ENCODE measurements at places on chromosomes 2 and 18.

GRCh38 chr2:75403991-75404428, 156.7 kb downstream of the EVA1A start:
- DNase-seq, result peak; percentile 74

DNA sequence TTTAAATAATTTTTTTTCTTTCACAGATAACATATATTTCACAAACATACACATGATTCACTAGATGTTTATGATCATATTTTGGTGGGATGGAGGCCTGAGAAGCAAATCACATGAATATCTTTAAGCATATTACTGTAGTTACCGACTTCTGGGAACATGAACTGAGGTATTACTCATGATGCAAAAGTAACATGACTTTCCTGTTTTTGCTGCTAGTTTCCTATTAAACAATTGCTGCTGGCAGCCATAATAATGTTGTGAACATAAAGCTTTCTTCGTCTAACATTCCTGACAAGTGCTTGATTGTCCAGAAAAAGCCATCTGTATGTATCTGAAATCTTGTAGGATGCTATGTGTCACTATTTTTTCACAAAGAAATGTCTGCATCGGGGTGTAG, 145.4 kb downstream of the MTX2 start:
- DNase-seq, result no peak

- peak; percentile 59 for DNase-seq
Observed at GRCh38 chr2:132562245-132562644, 107.8 kb downstream of the LYPD1 start.

DNA sequence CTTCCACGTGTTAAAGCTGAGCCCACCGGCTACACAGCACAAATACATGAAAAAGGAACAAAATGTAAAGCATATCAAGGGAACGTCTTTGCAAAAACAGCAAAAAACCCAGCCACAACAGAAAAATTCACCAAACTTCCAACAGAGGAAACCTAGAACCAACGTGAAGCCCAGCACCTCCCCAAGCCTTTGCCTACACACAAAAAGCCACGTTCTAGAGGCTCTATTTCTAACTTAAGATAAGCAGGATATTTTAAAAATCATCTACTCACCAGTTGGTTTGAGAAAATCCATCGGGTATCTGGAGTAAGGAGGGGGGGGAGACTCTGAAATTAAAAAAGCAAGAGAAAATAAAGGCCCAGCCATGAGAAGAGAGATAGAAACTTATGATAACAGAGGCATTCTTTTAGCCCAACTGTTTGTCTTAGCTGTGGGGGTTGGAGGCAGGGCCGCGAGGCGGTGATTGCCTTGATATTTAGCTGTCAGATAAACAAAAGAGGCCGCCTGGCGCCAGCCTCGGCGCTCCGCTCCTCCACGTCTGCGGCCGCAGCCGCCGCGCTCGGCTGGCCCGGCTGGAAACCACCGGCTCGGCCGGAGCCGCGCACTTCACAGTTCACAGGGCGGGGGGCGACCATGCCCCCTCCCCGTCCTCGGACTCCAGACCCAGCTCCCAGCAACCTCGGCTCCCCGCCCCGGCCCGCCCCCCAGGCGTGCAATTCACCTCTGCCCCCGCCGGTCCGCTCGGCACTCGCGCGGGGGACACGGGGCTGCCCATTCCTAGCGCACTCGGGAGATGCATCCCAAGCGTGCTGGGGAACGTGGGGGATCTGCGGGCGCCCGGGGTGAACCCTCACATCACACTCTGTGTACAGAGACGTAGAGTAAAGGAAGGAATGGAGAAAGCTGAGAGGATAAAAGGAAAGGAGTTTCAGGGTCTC, 2.4 kb downstream of the SMAD7 start:
- peak; percentile 88 for DNase-seq

DNA sequence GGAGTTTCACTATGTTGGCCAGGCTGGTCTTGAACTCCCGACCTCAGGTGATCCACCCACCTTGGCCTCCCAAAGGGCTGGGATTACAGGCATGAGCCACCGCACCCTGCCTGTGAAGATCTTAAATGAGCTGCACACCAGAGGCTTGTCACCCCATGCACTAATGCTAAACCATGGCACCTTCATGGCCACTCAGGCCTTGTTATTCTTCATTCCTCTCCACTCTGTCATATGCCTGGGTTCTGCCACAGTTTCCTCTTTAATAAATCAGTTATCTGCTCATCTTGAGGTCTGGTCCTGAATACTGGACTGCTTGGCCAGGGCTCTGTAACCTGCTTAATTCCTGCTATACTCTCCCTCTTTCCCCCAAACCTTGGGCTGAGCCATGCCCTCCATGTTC, 303.9 kb upstream of the FBXO11 start:
- no peak for DNase-seq

DNA sequence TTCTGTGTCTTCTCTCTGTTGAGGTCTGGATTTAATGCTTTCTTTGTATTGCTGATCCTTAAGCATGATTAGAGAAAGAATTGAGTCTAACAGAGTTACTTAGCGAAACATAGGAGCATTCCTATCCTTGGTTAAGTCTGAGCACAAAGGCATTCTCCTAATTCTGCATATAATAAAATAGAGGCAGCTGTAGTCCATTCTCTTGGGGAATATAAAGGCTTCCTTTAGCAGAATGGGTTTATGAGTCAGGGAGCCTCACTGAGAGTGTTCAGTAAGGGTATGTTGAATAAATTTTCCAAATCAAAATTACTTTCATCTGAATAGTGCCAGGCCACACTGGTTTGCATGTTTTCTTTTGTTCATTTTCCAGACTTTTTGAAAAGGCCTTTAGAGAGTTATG, 101.5 kb downstream of the GALNT1 start:
- DNase-seq, result no peak

GRCh38 chr18:24485681-24486080, 25.2 kb downstream of the HRH4 start:
- no peak for DNase-seq

DNA sequence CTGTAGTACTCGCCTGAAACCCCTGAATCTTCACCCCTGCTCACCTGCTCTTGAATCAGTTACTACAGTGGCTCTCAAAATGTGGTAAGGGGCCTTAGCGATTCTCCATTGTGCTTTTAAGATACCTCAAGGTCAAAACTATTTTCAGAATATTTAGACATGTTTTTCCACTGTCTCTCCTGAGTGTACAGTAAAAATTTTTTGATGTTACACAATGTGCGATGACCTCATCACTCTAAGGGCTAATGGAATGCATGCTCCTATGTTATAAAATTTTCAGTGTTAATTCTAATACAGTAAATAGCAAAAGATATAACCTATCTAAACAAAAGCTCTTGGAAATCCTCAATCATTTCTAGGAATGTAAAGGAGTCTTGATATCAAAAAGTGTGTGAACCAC, 336.9 kb upstream of the PKDCC start:
- peak; percentile 19 for DNase-seq

DNA sequence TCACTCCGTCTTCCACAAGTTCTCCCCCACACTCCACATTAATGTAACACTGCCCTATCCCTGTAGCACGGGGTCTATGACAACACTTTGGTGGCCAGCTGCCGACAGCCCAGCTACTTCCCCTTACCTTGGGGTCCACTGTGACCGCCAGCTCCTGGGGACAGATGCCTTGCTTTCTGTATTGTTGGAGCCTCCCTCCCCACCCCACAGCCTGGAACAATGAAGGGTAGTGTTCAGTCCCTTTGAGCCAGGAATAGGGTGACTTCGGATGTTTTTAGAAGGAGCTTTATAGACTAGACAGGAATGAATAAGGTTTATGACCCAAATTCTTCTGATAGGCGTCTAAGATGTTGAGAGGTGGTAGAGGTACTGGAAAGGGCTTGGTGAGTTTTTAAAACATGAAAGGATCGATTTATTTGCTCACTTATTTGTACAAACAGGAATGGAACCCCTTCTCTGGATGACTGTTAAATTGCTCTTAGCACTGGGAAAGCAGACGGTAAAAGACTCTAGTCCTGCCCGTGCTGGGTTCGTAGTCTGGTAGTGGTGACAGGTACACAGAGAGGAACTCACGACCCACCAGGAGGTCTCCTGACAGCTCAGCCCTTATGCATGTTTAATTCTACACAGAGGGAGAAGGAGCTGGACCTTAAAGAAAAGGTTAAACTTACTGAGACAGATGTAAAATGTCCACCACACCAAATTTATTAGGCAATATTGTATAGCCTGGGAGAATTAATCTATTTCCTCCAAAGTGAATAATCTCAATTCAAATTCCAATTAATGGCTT, 90.9 kb downstream of the MYCN start:
- DNase-seq, result no peak

DNA sequence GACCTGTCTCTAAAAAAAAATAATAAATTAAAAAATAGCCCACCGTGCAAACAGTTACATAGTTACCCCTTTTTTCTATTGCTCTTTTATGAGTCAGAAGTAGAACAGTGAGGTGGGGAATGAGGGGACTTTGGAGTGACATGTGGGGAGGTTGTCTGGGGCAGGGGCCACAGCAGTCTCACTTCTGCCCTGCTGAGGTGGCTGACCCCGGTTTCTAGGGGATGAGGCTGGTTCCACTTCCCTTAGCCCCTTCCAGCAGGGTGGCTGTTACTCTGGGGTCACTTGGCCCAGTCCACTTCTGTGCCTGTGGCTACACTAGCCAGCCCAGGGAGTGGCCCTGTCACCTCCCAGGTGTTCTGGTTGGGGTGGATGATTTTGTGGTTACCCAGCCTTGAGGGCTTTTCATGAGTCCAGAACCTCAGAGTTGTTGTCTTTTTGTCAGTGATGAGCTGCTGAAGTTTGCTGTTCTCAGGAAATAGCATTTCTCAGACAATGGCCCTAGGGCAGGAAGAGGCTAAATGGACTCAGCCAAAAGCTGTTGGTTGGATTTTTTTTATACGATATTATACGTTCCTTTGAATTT, 28.0 kb upstream of the SCLY start:
- no peak for DNase-seq

GRCh38 chr2:231936491-231936890, 10.3 kb upstream of the NPPC start:
- DNase-seq, result no peak

DNA sequence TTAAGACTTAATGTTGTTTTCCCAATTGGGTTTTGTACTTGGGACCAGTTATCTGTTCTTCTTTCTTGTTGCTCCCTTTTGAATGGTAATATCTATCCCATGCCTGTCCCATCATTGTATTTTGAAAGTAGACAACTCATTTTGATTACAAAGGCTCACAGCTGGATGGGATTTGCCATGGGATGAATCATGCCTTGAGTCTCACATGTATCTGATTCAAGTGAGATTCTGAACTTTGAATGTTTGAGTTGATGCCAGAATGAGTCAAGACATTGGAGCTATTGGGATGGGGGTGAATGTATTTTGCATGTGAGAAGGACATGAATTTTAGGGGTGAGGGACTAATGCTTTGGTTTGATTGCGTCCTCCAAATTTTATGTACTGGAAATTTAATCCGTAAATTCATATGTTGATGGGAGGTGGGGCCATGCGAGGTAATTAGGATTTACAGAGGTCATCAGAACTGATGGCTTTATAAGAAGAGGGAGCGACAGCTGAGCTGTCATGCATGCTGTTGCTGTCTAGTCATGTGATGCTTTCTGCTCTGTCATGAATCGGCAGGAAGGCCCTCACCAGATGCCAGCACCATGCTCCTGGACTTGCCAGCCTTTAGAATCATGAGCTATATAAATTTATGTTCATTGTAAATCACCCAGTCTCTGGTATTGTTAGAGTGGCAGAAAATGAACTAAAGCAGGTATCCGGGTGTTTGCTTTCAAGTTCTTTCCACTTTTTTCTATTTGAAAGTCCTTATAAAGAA, 741.3 kb upstream of the RAB6C start:
- no peak for DNase-seq

DNA sequence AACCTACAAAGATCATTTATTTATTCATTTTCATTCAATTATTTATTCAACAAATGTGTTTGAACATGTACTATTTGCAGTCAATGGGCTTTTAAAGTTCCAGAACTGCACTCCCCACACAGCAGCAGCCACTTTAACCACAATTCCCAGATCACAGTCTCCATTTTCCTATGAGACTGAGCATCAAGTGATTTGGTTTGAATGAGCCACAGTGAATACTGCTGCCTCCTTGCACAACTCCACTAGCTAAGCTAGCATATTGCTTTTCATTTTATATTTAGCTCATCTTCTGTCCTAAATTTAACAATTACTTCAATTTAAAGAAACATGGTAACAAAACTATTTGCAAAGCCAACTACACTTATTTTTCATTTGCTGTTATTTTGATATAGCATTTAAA, 353.4 kb upstream of the VRK2 start:
- DNase-seq, result no peak

- peak; percentile 64 for DNase-seq
Observed at GRCh38 chr2:235458839-235459273, 35.0 kb upstream of the AGAP1 start.

DNA sequence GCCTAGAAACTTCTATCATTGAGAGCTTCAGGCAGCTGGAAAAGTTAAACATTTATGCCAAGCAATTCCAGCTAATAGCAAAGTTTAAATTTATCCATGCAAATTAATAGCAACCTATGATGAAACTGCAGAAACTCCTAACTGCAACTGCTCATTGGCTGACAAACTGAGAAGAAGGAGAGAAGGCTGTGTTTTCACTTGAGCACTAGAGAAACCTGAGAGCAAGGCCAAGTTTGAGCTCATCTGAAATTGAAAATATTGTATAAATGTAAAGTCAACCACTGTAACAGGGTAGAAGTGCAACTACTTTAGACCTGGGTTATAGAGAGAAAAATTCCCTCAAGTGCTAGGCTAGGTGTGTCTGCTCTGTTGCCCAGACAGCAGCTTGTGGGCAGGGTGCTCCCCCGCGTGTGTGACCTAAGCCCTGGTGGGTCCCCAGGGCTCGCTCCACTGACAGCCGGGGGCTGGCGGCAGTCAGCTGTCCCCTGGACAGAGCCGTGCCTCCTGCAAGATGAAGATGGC, 50.2 kb downstream of the CABYR start:
- no peak for DNase-seq

DNA sequence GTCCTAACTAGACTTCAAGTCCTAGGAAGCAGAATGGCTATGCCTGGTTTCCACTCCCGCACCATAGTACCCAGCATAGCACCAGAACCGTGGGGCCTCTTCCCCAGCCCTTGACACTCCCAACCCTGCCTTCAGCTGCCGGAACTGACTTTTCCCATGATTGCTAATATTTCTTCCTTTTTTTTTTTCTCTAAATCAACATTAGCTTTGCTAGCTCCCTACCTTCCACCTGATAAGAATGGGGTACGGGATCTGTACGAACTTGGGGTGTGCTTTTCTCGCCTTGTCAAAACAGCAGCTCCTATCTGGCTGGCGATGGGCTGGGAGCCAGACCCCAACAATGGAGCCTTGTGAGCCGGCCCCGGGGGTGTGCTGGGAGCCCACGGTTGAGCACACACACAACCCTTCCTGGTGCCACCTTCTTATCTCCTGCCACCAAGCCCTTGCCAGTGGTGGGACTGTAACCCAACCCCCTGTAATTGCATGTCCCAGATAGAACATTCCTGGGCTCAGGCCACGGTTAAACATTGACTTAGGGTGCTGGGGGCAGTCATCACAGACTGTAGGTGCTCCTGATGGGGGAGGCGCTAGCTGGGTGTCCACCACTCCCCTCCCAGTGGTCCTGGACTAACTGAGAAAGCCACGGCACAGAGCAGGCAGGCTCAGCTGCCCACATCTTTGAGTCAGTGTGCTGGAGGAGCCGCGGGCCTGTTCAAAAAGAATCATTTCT, 213.0 kb upstream of the HAAO start:
- DNase-seq, result no peak
